ENCODE measurements at places on chromosomes 11 and 22. TPM values are rescaled to one million over a fixed set of nuclear protein-coding genes. Genes with fewer than 3 reads are reported as not detected.

Gene SHANK2
- total RNA-seq: 1.1 TPM

Gene F2
- 0.13 TPM for total RNA-seq

Gene RAD9A
- total RNA-seq: 7.9 TPM

Gene HEPACAM
- total RNA-seq: under 0.01 TPM

Gene TLCD5
- total RNA-seq: 6.6 TPM

Gene GDPD4
- 0.13 TPM for total RNA-seq

Gene C1QTNF5
- total RNA-seq: 34.9 TPM

Gene TIMM10
- total RNA-seq: 44.1 TPM
